ENCODE measurements at places on chromosomes 16 and 17.

DNA sequence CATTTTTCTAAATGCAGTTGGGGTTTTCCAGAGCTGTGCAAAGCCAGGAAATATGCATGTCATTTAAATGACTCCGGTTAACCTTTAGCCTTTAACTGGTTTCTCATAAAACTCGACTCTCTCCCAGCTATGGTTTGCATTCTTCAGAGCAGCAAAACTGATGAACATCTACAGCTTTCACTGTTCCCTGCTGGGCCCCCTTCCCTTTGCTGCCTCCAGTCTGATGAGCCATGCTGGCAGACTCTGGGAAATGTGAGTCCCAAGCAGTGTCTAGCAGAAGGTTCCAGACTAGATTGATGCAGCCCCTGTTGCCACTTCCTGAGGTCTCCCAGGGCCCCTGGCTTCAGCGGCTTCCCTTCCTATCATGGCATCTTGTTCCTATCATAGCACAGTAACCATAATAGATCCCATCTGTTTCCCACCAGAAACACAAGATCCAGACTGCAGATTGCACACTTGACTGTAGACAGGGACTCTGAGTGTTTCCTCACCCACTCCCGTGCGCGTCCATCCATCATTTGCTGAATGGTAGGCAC is 135.4 kb downstream of the CLEC16A start:
- no peak for DNase-seq

GRCh38 chr17:42193969-42194899 is at the start of gene GHDC:
Gene GHDC (minus strand): TSS chr17:42194494. CDS start chr17:42193581, 913 bp downstream.
- peak; percentile 87 for DNase-seq

GRCh38 chr16:78876671-78877070 is 723.9 kb downstream of the MAF start:
- no peak for DNase-seq

GRCh38 chr17:27519550-27519949 is 63.3 kb downstream of the KSR1 start:
- no peak for DNase-seq

- DNase-seq, result no peak
Measured at GRCh38 chr17:29252101-29252791, 5.6 kb downstream of the CRYBA1 start.

DNA sequence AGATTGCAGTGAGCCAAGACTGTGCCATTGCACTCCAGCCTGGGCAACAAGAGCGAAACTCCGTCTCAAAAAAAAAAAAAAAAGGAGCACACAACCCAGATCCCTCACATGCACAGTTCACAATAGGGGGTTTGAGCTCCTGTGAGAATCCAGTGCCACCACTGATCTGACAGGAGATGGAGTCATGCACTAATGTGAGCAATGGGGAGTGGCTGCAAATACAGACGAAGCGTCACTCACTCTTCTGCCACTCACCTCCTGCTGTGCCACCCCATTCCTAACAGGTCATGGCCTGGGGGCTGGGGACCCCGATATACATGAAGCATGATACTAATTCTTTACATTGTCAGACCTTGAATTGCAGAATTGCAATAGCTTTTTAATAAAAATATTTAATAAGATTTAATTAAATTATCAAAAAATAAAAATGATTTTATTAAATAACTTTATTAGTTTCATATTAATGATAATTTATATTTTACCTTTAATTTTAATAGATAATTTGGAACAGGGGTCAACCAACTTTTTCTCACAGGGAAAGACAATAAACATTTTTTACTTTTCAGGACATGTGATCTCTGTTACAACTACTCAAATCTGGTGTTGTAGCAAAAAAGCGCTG is 171.4 kb downstream of the COPRS start:
- no peak for DNase-seq

- DNase-seq, result peak; percentile 55
Measured at GRCh38 chr16:4328046-4328781, 12.3 kb downstream of the GLIS2 start.

GRCh38 chr17:9032583-9032982 is 11.3 kb downstream of the NTN1 start:
- DNase-seq, result no peak

DNA sequence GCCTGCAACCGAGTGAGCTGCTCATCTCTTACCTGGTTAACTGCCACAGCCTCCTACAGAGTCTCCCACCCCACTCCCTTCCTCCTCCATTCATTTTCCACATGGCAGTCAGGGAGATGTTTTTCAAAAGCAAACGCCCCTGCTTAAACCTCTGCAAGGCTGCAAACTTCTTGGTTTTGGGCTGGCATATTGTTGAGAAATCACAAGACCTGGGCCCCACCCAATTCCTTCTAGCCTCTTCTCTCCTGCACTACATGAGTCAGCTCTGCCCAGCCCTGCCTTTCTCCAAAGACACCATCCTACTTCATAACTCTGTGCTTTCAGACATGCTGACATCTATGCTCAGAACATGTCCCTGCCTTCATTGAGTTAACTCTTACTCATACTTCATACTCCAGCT is 136.1 kb downstream of the SPACA3 start:
- no peak for DNase-seq

DNA sequence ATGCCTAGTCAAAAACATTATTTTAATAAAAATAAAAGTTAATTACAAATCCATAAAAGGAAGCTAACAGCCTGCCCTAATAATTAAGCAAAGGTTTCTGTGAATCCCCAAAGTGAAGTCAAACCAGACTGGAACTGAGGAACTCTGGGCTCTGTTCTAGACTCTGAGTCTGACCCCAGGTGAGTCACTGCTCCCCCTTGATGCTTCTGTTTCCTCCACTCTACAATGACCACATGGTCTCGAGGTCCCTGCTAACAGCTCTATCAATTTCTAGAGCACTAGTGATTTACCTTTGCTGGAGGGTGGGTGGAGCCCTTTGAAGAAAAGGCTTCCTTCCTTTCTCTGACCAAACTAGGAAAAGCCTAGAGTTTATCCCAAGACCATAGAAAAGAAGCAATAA is 32.4 kb downstream of the XPO6 start:
- DNase-seq, result no peak

DNA sequence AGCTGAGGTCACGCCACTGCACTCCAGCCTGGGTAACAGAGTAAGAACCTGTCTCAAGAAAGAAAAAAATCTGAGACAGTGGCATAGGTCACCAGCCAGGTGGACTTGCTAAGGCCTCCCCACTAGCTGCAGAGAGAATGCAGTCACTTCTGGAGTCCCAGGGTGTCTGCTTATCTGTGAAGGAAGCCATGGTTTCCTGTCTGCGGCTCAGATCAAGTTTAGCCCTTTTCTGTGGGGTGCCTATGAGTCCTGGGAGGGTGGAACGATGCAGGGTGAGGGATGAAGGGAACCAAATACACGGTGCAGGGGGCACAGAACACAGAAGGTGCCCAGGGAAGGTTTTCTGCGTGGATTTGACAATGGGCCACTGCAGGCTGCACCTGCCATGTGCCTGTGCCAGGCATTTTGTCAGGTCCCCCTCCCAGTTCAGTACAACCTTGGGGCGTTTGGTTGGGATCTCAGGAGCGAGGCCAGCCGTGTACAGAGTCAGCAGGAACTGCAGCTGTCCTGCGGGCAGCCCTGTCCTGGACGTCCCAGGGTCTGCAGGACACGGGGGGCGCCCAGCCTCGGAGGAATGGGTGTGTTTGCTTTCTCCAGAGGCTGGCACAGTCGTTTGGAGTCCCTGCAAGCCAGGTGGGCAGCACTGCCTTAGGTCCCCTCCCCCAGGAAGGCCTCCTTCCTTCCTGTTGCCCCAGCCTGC is 41.8 kb downstream of the RAB11FIP4 start:
- DNase-seq, result no peak

DNA sequence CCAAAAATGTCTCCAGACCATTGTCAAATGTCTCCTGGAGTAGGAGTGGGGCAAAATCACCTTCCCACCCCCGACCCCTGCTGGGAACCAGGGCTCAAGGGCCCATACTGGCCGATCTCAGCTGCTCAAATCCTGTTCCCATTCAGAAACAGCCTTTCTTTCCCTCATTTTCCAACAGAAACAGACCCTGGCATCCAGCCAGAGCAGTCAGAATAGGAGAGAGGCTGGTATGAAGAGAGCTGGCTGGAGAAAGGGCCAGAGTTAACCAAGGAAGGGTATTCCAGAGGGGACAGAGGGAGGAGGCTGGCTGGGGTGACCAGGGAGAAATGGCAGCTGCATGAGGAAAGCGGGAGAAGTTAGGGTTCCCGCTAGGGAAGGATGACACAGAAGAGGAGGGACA is 199.1 kb downstream of the XYLT1 start:
- DNase-seq, result no peak

- DNase-seq, result no peak
Measured at GRCh38 chr16:74455619-74456289, 34.5 kb upstream of the CLEC18B start.

- DNase-seq, result no peak
Measured at GRCh38 chr17:50459756-50460155, 8.9 kb downstream of the CHAD start.

DNA sequence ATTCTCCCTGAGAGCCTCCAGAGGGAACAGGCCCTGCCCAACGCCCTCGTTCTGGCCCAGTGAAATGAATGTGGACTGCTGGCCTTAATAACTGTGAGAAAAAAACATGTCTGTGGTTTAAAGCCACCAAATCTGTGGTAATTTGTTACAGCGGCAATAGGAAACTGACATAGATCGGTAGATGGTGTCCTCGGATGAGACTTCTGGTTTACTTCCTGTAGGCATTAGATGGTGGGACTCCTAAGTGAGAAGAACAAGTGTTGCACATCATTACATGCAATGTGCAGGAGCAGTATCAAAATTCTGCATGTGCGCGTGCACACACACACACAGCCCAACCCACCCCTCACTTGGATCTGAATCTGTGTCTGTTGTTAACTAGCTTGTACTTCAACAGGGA is 42.0 kb downstream of the CDK5R1 start:
- DNase-seq, result no peak

DNA sequence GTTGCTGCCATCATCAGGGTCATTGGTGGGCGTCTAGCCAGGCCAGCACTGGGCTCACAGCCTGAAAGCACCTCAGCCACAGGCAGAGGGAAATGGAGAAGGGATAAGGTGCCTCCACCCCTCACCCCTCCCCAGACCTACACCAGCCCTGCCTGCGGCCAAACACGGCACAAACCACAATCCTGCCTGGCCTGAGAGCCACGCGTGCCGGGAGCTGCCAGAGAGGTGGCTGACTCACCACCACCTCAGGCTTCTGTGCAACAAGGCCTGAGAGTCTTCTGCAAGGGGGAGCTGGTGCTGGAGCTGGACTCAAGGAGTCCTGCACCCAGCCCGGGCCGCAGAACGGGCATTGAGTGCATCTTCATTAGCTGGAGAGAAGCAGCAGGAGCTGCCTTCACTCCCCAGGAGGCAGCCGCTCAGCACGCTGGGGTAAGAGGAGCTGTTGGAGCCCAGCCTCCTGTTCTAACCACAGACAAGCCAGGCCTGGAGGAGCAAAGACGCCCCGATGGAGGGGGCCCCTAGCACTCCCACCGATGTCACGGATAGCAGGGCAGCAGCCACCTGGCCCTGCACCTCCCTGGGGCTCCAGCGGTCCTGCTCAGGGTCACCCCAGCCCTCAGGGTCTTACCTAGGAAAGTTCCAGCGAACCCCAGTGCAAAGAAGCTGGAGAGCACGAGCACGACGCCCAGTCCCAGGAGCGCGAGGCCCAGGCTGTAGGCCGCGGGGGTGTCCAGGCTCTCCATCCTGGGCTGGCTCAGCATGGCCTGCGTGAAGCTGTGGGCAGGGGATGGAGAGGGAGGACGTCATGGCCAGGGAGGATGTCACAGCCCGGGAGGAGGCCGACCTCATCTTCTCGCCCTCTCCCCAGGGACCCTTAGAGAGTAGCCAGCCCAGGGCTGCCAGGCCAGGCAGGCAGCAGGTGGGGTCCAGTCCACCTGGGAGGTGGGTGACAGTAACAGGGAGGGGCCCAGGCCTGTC is 16.0 kb upstream of the RASD1 start:
- DNase-seq, result no peak

DNA sequence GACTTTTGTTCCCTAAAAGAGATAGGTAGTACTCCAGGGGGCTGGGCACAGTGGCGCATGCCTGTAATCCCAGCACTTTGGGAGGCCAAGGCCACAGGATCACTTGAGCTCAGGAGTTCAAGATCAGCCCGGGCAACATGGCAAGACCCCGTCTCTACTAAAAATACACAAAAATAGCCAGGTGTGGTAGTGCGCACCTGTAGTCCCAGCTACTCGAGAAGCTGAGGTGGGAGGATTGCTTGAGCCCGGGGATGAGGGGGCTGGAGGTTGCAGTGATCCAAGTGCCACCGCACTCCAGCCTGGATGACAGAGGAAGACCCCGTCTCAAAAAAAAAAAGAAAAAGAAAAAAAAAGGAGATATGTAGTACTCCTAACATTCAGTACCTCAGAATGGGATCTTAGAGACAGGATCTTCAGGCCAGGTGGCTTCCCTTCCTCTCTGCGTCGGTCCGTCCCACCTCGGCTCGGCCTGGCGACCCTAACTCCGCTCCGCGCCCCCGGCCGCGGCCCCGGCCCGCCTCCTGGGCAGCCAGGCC is 89.6 kb downstream of the CDC27 start:
- no peak for DNase-seq

GRCh38 chr16:75415169-75415905 is 18.0 kb downstream of the CFDP1 start:
- no peak for DNase-seq

GRCh38 chr17:65173284-65173793 is 36.2 kb downstream of the RGS9 start:
- no peak for DNase-seq

GRCh38 chr17:43021741-43022512 is at the start of gene VAT1:
Gene VAT1 (minus strand): TSS chr17:43022385. CDS start chr17:43022322, 63 bp downstream.
- DNase-seq, result peak; percentile 78

DNA sequence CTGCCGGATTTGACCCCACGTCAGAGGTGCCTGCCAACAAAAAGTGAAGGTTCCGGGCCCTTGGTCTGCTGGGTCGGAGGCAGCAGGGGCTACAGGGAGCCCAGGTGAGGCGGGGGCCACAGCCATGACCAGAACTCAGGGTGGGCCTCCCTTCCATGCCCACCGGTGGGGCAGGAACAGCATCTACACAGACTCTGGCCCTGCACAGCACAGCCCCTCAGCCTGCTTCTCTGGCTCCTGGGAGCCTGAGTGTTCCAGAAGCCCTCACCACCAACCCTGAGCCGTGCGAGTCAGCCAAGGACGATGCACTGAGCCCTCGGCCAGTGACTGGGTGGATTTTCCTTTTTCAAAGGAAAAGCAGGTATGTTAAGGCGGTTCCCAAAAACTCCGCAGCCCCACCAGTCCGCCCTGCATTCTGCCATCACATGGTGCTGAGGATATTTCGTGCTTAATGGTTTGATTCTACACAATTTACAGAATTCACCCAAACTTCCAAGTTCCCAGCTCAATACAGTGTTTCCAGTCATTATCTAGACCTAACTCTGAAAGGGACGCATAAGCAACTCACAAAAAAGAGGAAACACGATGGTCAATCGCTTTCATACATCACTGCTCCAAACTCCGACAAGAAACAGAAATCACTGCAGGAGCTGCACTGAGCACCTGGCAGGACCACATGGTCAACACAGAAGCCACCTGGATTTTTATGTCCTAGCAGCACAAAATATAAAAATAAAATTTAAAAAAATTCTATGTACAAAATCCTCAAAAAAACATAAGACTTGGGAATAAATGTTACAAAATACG is 19.4 kb upstream of the C16orf95 start:
- DNase-seq, result no peak

DNA sequence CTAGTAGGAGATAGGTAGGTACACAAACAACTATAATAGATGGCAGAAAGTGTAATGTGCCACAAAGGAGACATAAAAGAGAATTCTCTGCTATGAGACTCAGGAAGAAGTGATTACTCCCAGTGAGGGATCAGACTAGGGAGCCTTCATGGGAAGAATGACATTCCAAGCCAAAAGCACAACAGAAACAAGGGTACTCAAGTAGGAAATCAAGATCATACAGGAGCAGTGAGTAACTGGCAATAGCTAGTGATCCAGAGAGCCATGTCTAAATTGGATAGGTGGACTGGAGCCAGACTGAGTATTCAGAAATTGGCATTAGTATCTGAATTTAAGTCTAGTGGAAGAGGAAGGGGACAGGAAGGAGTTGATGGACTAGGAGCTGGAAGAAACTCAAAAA is 10.7 kb downstream of the RFFL start:
- no peak for DNase-seq

Measured in inflammatory macrophage treated with lipopolysaccharide for 1 hour (primary cell).